ENCODE measurements at places on chromosomes 7 and 10.

- DNase-seq, result no peak
Observed at GRCh38 chr10:102230861-102231356, 4.8 kb downstream of the ELOVL3 start.

DNA sequence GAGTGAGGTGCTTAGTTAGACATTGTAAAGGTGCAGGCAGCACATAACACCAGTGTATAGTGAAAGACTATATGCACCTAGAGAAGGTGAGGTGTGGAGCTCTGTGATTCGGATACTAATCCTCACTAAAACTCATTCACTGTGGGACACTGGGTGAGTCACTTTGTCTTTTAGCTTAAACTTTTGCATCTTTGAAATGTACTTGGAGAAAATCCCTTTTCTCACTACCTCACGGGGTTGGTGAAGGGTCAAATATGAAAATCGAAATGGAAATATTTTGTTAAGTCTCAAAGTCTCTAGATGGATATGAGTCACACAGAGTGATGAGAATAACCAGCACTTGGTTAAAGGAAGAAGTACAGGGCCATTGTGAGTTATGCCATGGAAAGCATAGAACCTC is 38.0 kb downstream of the MDFIC start:
- DNase-seq, result no peak

GRCh38 chr10:74244097-74244685 is 93.2 kb downstream of the ADK start:
- DNase-seq, result peak; percentile 14

DNA sequence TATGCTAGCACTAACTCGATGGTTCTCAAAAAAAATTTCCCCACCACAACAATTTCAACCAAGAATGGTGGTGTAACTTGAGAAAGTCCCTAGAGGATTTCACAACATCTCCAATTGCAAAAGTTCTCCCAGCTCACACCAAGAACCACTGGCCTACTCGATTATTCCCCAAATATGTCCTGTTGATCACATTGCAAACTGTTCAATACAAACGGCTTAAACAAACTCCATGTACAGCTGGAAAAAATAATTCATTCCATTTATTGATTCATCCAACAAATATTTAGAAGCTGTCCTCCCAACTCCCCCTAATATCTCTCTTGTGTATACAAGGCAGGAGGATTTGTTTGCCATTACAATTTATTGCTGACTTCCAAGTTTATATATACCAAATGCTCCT is 19.1 kb downstream of the TMEM176B start:
- no peak for DNase-seq

DNA sequence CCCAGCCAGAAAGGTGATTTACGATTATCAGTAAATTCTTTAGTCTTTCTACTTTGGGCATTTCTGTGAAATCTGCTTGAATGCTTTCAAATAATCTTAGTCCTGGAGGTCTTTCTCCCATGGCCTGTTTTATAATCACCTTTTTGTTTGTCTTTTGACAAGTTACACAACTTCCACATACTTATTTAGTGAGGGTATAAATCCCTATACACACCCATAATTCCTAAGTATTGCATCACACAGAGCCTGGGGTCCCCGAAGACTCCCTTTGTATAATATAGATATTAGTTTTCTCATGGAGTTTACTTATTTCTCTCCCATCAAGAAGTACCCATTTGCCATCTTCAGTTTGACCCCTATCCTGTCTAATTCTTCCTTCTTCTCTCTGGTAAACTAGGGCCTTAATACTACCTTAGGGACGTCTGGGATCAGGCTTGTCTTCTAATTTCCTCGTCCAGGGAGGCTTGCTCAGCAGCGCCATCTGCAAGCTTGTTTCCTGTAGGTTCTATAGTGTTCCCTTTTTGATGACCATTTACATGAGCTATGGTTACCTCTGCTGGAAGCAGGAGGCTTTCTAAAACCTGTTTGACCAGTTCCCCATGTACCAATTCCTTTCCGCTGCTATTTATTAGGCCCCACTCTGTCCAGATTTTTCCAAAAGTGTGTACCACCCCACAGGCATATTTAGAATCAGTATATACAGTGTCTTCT is 8.1 kb downstream of the DNAH11 start:
- DNase-seq, result no peak
